Endothelial cell of umbilical vein (primary cell): ENCODE measurements at places on chromosomes 5 and 9.

GRCh38 chr5:7146886-7147285 is 249.1 kb upstream of the ADCY2 start:
- no peak for DNase-seq

GRCh38 chr5:43192558-43193180 is 644 bp downstream of the NIM1K start:
- no peak for DNase-seq

- no peak for DNase-seq
Observed at GRCh38 chr5:94698197-94698596, 79.7 kb downstream of the SLF1 start.

DNA sequence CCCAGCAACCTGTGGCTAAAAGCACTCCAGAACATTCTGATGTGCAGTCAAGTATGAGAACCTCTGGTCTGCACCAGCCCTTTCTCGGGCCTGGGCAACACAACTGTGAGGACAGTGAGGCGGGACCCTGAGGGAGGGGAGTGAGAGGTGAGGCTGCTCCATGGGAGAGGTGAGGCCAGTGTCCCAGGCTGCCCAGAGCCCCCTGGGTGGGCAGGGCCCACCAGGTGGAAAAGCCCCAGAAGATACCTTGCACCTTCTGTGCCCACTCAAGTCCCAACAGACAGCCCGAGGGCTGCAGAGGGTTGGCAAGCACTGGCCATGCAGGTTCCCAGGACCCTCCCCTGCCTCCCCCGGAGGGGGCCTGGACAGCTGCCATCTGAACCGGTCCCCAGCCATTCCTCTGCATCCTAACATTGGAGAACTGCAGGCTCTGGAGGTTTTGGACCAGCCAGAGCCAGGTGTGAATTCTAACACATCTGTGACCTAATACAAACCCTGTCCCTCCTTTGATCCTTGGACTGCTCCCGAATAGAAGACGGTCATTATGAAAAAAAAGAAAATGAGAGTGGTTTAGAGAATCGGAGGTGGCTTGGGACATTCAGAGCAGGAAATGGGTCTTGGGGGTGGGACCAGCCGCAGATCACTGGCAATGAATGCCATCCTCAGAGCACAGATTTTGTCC is 57.0 kb downstream of the DUSP1 start:
- DNase-seq = no peak

DNA sequence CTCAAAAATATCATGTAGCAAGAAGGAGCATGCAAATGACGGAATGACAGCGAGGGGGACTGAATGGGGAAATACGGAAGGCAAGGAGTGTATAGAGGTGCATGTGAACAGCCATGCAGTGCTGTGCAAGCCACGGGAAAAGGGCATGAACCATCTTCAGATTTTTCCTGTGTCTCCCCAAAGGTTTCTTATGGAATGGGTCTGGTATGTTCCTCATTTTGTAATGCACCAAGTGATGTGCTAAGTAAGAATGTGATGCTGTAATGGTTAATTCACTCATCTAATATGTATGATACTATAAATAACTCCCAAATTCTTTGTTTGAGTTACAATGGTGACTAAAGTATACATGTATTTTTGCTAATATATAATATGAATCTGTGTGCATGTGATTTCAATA is 99.0 kb upstream of the DAB2 start:
- no peak for DNase-seq

GRCh38 chr5:98364549-98364948 is 408.9 kb upstream of the RGMB start:
- no peak for DNase-seq

DNA sequence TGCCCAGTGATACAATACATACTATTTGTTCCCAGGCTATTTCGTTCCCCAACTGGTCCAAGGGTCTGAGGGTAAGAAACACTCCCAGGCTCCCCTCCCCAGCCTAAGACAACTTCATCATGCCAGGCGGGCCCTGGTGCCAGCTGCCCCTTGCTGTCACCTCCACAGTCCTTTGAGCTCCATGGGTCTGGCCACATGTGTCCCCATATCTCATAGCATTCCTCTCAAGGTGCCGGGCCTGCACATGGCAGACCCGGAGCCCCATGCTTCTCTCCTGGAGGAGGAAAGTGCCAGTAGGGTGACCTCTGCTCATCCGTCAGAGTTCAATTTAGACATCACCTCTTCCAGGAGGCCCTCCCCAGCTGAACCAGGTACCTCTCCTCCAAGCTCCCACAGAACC is 120.5 kb downstream of the C5orf15 start:
- DNase-seq = no peak

- DNase-seq = no peak
Observed at GRCh38 chr5:90289837-90290236, 119.7 kb downstream of the CETN3 start.

- DNase-seq = no peak
Observed at GRCh38 chr5:32990593-32991420, 279.7 kb downstream of the NPR3 start.

- no peak for DNase-seq
Observed at GRCh38 chr9:6924988-6925563, 167.3 kb downstream of the KDM4C start.

DNA sequence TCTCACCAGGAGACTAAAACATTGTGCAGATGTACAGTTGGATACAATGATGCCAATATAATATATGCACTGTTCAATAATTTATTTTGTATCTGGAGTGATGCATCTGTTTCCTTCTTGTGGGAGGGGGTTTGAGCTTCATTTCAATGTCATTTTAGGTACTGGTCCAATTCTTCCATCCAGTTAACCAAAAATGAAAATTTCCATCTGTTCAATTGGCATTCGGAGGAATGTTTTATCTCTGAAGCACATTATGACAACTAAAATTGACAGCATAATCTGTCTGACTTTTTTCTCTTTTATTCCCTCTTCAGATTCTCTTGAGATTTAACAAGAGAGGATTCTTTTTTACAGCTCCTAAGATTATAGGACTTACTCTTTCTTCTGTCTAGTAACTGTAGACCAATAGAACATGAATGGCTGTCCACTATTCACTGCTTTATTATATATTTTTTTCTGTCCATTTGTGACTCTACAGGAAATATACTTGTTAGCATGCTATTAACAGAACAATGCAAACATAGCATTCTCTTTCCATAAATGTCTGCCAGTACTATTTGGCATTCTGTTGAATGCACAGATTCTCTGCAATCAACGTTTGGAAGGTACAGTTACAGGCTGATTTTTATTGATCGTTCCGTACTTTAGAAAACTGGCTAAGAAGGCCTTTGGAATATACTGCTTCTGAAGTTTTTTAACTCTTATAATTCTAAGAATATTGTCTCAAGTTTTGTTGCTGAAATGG is 57.8 kb downstream of the NDUFAF2 start:
- peak; percentile 17 for DNase-seq

GRCh38 chr5:23389291-23390101 is 117.9 kb upstream of the PRDM9 start:
- no peak for DNase-seq

DNA sequence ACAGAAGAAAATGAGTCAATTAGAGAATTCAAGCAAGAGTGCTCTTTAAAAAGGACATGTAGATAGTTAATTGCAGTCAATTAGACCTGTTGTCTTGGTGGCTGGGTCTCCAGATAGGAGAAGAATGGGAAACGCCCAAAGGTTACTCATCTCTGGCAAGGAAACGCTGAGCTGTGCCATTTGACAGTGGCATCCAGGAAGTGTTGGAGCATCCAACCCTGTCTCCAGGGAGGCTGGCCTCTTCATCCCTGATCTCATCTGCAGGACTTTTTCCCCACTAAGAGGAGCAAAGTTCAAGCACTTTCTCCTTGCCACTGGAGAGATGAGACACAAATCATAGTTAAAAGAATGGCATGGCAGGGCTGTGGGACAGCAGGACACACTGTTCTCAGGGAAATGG is 111.7 kb upstream of the MSX2 start:
- DNase-seq = no peak

- no peak for DNase-seq
Observed at GRCh38 chr5:167800427-167800826, 491.0 kb upstream of the WWC1 start.

- no peak for DNase-seq
Observed at GRCh38 chr5:116539222-116539621, 35.4 kb downstream of the SEMA6A start.

DNA sequence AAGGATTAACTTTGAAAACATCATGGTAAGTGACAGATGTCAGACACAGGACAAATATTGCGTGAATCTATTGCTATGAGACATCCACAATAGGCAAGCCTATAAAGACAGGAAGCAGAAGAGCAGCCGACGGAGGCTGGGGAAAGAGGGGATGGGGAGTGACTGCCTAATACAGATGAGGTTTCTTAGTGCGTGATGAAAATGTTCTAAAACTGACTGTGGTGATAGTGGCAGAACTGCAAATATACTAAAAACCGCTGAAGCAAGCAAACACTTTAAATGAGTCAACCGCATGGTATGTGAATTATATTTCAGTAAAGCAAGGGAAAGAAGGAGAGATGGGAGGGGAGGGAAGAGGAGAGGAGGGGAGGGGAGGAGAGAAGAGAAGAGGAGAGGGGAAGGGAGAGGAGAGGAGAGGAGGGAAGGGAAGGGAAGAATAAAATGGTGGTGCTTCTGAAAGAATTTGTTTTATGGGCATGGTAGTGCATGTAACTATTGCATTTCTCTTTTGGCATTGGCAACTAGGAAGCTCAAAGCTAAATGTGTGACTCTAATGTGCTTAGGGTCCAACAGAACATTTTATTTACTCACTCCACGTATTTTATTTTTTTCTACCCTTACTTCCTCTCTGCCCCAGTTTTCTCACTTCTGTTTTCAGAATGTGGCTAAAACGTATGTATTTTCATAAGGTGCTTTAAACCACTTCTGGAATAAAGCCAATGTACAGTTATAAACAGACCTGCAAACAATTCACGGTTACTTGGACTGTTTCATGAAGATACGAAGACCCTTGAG is 21.3 kb downstream of the AKNA start:
- no peak for DNase-seq

- DNase-seq = no peak
Observed at GRCh38 chr5:141363952-141364660, at the start of gene PCDHGA5. TSS of gene PCDHGA5 (plus strand) at chr5:141364162. CDS start at chr5:141364331, 169 bp downstream.

DNA sequence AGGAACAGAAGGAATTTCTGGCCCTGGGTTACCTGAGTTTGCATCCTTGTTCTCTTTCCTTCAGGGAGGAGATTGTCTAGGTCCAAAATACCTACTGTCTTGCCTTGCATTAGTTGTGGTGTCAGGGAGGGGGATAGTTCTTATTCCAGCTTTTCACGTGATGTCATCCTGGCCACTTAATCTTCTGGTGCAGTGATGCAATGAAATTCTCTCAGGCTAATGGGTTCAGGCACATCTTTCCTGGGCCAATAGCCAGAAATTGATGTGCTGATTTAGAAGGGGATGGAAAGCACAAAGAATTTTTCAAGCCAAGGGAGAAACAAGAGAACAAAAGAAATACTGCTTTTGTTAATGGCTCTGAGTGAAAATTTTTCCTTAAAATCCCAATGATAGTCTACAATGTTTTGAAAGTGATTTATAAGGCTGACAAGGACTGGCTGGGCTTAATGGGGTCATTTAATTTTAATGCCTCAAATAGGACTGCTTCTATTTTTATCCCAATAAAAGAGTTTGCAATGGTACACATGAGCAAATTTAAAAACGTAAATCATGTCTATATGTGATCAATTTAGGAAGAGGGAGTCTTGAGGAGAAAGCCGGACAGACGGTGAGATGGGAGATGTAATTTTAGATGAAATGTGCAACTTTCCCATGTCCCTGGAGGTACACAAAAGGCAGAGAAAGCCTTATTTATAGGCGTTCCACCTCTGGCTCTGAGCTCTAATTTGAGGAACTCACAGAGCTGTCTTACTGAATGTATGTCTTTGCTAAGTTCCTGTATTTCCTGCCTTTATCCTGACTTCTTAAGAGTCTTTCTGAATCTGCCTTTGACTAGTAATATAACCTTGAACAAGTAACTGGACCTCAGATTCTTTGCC is 89.3 kb upstream of the SV2C start:
- no peak for DNase-seq

- DNase-seq = peak; percentile 92
Observed at GRCh38 chr5:147453875-147454814, 55.7 kb downstream of the DPYSL3 start.

- DNase-seq = no peak
Observed at GRCh38 chr5:179207470-179207869, 137.8 kb downstream of the ADAMTS2 start.

DNA sequence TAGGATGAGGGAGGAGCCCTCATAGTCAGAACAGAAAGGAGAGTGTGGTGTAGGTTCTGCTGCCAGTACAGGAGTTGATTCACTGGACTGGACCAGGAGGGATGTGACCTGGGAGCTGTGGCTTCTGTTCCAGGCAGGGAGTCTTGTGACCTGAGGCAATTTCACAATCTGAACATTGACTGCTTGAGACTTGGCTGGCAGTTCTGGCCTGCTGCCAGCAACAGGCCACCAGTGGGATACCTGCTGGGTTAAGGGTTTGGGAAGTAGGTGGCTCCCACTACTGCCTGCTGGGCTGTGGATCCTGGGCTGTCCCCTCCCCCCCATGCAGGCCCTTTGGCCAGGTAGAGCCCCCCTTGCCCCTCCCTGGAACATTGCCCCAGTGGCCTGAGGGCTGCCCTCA is 268.6 kb upstream of the ARRDC3 start:
- DNase-seq = no peak

DNA sequence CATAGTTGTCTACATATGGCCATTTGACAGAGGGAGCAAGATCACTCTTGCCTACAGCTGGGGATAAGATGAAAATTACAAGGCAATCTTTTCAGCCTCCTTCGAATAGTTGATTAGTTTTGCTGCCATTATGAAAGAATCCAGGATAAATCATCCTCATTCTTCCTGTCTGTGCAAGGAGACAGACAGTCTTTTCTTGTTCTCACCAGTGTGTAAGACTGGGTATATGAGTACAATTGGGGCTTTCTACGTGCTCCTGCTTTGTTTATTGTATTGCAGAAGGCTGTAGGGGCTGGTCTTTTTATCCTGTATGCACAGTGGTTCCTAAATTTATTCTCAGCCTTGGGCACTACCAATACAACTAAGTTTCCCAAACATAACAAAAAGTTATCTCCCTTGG is 76.8 kb downstream of the SPEF2 start:
- no peak for DNase-seq

DNA sequence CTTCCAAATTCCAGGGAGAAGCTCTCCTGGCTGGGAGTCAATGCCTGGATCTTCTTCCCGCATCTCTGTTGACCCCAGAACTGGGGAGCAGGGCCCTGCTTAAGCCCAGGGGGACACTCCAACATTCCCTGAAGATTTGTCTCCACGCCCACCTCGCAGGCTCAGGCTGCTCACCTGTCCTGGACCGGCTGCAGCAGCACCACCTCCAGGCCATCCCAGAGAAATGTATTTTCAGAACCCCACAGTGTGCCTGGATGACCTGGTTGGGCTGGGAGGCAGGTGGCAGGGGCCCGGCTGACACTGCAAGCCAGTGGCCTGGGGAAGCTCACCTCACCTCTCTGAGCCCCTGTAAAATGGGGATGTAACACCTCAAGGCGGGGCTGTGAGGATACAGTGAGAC is 27.1 kb upstream of the ZBTB43 start:
- DNase-seq = no peak

- DNase-seq = no peak
Observed at GRCh38 chr9:116360016-116360415, 206.4 kb downstream of the PAPPA start.

DNA sequence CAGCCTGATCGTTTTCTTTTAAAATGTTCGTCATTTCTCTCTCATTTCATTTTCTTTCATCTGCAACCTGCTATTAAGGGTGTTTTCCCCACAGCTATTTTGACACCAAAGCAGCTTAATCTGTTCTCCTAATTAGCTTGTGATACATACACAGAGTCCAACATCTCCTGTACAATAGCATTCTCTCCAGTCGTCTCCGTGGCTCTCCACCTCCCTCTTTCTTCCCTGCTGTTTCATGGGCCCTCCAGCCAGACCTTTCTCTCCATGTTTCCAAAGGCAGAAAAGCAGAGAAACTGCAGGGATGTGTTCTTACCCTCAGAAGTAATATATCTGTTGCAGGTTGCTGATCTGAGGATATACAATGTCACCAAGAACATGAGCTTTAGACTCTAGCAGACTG is 88.8 kb upstream of the SPOCK1 start:
- no peak for DNase-seq
